Uterus (tissue), 4 donors: ENCODE measurements at places on chromosomes 2 and 18.

DNA sequence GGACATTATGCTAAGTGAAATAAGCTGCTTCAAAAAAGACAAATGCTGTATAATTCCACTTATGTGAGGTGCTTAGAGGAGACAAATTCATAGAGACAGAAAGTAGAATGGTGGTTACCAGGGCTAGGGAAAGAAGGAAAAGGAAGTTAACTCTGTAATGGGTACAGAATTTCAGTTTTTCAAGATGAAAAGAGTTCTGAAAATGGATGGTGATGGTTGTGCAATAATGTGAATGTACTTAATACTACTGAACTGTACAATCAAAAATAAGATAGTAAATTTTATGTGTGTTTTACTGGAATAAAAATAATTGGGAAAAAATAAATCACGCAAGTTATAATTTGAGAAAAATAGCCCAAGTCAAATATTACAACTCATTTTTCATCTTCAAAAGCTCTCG, 27.5 kb downstream of the ARHGAP25 start:
- no peak for DNase-seq
- no peaks in the 10 kb centered on the region for H3K36me3 ChIP-seq
- peaks cover 4% of the 10 kb centered on the region for H3K4me1 ChIP-seq
- no peak overlapping the region for H3K4me3 ChIP-seq
- no peaks in the 10 kb centered on the region for H3K27me3 ChIP-seq
- peak overlapping the region; percentile 28 for H3K27ac ChIP-seq

GRCh38 chr2:154226931-154227330, 355.2 kb downstream of the GALNT13 start:
- H3K4me3 ChIP-seq, result no peak overlapping the region
- no peaks in the 10 kb centered on the region for H3K4me1 ChIP-seq
- no peak for DNase-seq
- no peaks in the 10 kb centered on the region for H3K27me3 ChIP-seq

DNA sequence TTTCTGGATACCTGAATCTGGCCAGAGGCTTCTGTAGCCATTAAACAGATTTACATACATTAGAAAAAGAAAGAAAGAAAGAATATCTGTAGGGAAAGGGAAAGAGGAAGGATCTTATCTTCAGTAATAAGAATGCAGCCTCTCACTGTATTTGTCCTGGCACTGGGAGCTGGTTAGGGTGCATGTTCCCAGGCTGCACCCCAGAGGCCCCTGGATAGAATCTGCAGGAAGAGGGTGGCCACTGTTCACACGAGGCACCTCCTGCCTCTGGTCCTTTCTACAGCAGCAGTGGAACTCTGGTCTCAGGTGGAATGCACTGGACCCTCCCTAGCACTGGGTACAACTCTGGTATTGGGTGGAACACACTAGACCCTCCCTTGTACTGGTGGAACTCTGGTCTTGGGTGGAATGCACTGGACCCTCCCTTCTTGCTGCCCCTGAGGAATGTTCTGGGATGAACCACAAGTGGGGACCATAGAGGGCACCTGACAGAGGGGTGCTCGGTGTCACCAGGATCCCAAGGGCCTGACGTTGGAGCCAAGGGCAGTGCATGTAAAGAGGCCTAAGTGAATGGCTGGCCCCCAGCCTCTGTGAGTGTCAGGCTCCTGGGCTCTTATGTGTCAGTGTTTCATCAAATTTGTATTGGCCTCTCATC, 27.4 kb upstream of the PXDN start:
- no peak for DNase-seq
- H3K4me1 ChIP-seq, result no peaks in the 10 kb centered on the region
- no peaks in the 10 kb centered on the region for H3K27me3 ChIP-seq
- H3K4me3 ChIP-seq, result no peak overlapping the region
- no peak overlapping the region for H3K27ac ChIP-seq

- no peak overlapping the region for H3K4me3 ChIP-seq
- H3K27me3 ChIP-seq, result no peaks in the 10 kb centered on the region
- H3K36me3 ChIP-seq, result no peaks in the 10 kb centered on the region
- DNase-seq, result no peak
- H3K27ac ChIP-seq, result no peak overlapping the region
These were observed 797.8 kb upstream of the GYPC start for GRCh38 chr2:125857971-125858794.

- no peak overlapping the region for H3K4me3 ChIP-seq
- no peaks in the 10 kb centered on the region for H3K4me1 ChIP-seq
- no peak for DNase-seq
These were observed 519.5 kb downstream of the NRXN1 start for GRCh38 chr2:50512397-50512796.

- H3K36me3 ChIP-seq, result no peaks in the 10 kb centered on the region
- no peak for DNase-seq
- no peaks in the 10 kb centered on the region for H3K4me1 ChIP-seq
These were observed 135.8 kb upstream of the SMAD2 start for GRCh38 chr18:48066225-48066652.

GRCh38 chr18:55998071-55998522, 410.1 kb upstream of the TCF4 start:
- DNase-seq, result no peak
- H3K27ac ChIP-seq, result no peak overlapping the region
- H3K4me1 ChIP-seq, result no peaks in the 10 kb centered on the region
- no peaks in the 10 kb centered on the region for H3K27me3 ChIP-seq
- H3K4me3 ChIP-seq, result peak overlapping the region; percentile 16

- H3K27me3 ChIP-seq, result no peaks in the 10 kb centered on the region
- DNase-seq, result no peak
- H3K4me3 ChIP-seq, result no peak overlapping the region
- no peaks in the 10 kb centered on the region for H3K36me3 ChIP-seq
These were observed 3.0 kb downstream of the MBD5 start for GRCh38 chr2:148023861-148024260.
